Hindlimb muscle (tissue), 1 donor: ENCODE measurements at places on chromosomes 2 and 18. TPM values are rescaled to one million over a fixed set of nuclear protein-coding genes. Genes with fewer than 3 reads are reported as not detected.

The EPHA4 gene
- polyA plus RNA-seq = 12.2 TPM

The HOXD3 gene
- 3.4 TPM for polyA plus RNA-seq

The PROM2 gene
- 1.4 TPM for polyA plus RNA-seq

The MRO gene
- 0.39 TPM for polyA plus RNA-seq

The DNAJC5G gene
- 0.34 TPM for polyA plus RNA-seq

The ERICH2 gene
- polyA plus RNA-seq = 0.56 TPM

The LBX2 gene
- 0.52 TPM for polyA plus RNA-seq

The CCDC93 gene
- 29.9 TPM for polyA plus RNA-seq

The STON1 gene
- 10.1 TPM for polyA plus RNA-seq

The ADRA2B gene
- 2.7 TPM for polyA plus RNA-seq

The SAP130 gene
- polyA plus RNA-seq = 12.9 TPM

The CHRNA1 gene
- 128 TPM for polyA plus RNA-seq

The DAPL1 gene
- polyA plus RNA-seq = not detected

The CAPN13 gene
- polyA plus RNA-seq = 0.31 TPM
